ENCODE measurements at places on chromosomes 4 and X.

GRCh38 chrX:127764674-127765073, 287.5 kb downstream of the ACTRT1 start:
- DNase-seq = no peak

DNA sequence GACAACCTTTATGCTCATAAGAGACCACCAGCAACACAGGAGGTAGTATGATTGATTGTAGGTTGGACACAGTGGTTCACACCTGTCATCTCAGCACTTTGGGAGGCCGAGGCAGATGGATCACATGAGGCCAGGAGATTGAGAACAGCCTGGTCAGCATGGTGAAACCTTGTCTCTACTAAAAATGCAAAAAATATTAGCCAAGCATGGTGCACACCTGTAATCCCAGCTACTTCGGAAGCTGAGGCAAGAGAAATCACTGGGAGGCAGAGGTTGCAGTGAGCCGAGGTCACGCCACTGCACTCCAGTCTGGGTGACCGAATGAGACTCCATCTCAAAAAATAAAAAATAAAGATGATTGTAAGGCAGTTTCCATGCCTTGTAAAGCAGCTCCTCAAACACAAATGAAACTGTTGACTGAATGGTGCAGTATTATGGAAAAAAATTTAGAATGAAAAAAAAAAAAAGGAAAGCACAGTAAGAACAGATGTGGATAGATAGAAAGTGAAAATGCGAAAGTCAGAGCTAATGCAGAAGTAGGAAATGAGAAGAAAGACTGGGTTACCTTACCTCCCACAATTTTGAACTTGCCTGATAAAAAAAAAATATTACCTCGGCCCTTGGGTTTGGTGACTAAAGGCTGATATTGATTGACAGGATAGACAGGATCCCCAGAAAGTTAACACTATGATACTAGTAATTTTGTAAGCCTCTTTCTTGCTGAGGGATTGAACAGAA, 249.2 kb upstream of the TRAM1L1 start:
- DNase-seq = no peak

GRCh38 chr4:5774416-5775036, 63.5 kb downstream of the EVC start:
- DNase-seq = no peak

GRCh38 chr4:156677131-156677531, 294.5 kb downstream of the PDGFC start:
- no peak for DNase-seq

DNA sequence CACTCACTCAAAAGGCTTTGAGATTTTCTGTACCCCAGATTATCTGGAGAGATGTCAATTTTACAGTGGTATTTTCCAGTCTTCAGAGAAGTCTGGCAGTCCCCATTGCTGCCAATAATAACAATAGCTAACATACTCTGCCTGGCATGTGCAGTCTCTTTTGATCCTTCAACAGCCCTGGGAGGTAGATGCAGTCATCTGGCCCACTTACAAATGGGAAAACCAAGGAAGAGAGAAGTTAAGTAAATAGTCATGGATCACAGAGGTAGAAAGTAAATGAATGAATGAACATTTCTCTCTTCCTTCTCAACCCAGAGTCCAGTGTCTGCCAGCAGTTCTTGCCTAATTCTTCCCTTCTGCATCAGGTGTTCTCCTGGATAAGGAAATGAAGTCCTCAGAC, 113.0 kb upstream of the EDNRA start:
- DNase-seq = no peak

DNA sequence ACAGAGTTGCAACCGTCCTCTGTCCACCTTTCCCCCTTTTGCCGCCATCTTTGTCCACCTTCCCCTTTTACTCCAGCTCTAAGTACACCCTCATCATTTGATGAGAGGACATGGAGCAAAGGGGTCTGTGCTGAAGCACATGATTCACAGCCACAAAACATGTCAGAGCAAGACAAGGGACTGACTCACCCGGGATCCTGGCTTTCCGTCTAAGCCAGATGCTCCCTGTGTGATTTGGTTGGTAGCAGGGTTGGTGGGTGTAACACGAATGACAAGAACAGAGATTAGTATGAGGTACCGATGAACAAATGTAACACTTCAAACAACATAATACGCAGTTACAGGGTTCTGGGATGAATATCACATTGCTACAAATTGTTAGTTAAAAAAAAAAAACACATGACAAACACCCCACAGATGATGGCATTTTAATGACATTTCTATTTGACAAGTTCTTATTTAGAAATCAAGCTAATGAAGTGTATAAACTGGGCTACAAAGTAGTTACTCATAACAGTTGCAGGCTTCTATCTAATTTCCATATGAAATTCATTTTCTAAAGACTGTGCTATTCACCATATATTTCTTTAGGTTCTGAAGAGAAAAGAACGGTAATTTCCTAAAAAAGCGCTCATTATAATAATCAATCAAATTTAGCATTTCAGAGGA, 71.4 kb upstream of the ETNPPL start:
- DNase-seq = peak; percentile 80

GRCh38 chr4:40908702-40909362, 159.1 kb downstream of the NSUN7 start:
- peak; percentile 77 for DNase-seq

GRCh38 chrX:122475306-122475705, 708.8 kb upstream of the GRIA3 start:
- no peak for DNase-seq

DNA sequence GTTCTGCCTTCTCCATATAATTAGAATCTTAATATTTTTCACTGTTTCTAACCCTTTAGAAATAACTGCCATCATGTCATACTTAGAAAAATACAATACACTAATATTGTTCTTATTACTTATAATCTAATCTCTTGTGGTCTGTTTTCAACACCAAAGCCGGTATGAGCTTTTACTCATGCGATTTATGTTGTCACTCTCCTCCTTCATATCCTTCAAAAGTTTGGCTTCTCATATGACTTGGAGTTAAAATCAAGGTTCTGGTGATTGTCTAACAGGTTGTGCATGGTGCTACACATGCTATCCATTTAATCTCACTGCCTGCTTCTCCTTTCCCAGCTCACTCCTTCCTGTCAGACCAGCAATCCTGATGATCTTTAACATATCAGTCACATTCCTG, 1392.9 kb downstream of the ARAP2 start:
- peak; percentile 14 for DNase-seq

GRCh38 chr4:75921910-75922309, 18.9 kb downstream of the NAAA start:
- no peak for DNase-seq

DNA sequence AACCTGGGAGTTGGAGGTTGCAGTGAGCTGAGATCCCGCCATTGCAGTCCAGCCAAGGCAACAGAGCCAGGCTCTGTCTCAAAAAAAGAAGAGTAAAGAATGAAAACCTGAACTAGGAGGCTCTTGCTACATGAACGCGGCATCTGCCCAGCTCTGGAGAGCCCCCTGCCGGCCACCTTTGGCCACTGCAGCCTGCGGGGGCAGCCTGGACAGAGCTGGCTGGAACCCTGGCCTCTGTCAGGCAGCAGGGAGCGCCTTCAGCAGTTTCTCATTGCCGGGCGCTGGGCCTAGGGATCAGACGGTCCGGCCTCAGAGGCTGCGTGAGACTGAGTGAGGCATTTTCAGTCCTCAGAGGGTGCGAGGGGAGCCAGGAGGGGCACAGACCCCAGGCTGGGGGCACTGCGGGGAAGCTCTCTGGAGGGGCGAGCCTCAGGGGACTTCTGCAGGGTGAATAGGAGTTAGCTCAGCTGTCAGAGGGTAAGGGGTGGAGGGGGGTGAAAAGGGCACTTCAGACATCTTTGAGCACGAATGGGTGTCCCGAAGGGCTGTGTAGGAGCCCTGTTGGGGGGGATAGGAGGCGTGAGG, 17.5 kb downstream of the DOK7 start:
- peak; percentile 64 for DNase-seq

GRCh38 chr4:74590476-74590875, 145.5 kb downstream of the AREG start:
- no peak for DNase-seq

GRCh38 chr4:173038192-173038896, 130.3 kb upstream of the GALNT7 start:
- DNase-seq = no peak

GRCh38 chr4:111854494-111855087, 290.7 kb upstream of the FAM241A start:
- no peak for DNase-seq

- DNase-seq = no peak
Measured at GRCh38 chr4:110589297-110589696, 33.6 kb downstream of the PITX2 start.

- DNase-seq = no peak
Measured at GRCh38 chr4:26594778-26595177, 10.9 kb downstream of the TBC1D19 start.

DNA sequence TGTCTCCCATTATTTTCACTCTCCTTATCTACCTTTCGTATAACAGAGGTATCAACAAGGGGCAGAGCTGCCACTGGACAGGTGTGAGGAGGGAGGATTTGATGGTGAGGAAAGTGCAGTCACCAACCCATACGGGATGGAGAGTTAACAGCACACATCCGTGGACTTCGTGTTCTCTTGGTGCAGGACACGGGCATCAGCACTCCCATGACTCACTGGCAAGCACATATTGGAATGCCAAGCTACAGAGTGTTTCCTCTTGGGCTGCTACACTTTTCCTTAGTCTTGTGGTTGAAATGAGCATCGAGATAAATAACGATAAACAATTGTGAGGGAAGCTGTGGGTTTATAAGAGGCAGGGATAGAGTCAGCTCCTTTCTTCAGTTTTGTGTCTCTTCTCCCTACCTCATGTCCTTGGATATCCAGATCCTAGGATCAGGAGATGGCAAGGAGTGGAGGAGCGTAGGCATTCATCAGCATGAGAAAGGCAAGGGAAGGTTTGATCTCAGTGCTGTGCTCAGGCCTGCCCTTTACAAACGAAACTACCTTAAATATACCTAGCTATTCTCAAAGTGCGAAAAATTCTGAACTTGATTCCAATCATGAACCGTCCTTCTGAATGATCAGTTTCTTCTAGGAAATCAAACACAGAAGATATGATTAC, 96.3 kb downstream of the ZNF827 start:
- peak; percentile 15 for DNase-seq

DNA sequence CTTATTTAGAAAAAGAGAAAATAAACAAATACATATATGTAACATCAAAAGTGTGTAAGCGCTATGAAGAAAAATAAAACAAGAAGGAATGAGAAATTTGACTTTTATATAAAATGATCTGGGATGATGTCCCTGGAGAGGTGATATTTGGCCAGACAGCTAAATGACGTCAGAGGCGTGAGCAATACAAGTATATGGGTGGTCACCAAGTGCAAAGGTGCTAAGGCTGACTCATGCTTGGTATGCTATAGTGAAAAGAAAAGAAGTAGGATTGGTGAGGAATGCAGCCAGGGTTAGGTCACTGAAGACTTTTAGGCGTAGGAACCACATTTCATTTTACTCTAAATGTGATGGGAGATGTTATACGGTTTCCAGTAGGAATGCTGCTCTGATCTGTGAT, 1049.1 kb upstream of the TENM3 start:
- no peak for DNase-seq

GRCh38 chr4:182091128-182091527, 152.1 kb upstream of the TENM3 start:
- no peak for DNase-seq

- peak; percentile 79 for DNase-seq
Measured at GRCh38 chr4:140071806-140072205, 82.2 kb downstream of the MAML3 start.

- DNase-seq = no peak
Measured at GRCh38 chrX:131746491-131746968, 202.7 kb downstream of the OR13H1 start.

- no peak for DNase-seq
Measured at GRCh38 chrX:149715468-149715867, 3.6 kb downstream of the MAGEA11 start.

GRCh38 chr4:89298155-89298554, 9.4 kb downstream of the GPRIN3 start:
- no peak for DNase-seq

- DNase-seq = peak; percentile 68
Measured at GRCh38 chr4:105092356-105092755, 54.3 kb upstream of the TET2 start.

DNA sequence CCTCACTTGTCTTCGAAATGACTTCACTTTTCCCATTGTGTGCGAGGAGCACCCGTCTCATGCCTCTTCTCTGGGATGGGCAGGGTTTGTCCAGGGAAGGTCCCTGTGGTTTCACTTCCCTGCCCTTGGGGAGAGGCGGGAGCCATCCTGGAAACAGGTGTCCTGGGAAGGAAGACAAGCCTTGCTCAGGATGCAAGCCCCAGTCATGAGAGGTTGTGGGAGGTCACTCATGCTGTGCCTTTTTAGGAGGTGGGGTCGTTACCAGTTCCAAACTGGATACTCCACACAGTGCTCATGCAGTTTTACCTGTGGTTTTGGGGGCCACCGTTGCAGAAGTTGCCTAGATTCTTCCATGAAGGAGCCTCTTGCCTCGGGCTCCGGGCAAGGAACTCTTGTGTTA, 3.8 kb downstream of the RGS12 start:
- no peak for DNase-seq

DNA sequence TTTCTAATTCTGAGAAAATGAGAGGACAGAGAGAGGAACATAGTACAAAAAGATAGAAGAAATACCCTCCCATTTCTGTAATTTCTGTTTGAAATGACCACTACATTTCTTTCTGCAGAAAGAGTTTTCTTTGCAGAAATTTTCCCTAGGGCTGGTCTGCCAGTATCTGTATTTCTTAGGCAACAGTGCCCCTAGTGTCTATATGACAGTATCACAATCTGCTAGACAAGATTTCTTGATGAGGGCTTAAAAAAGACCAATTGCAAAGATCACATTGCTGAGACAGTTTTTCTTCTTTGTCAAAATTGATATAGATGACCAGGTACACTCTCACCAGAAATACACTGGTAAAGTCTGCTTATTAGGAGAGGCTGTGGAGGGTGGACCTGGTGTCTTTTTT, 81.0 kb upstream of the ZDHHC15 start:
- no peak for DNase-seq

GRCh38 chr4:120857312-120857711, 65.2 kb downstream of the PRDM5 start:
- no peak for DNase-seq

DNA sequence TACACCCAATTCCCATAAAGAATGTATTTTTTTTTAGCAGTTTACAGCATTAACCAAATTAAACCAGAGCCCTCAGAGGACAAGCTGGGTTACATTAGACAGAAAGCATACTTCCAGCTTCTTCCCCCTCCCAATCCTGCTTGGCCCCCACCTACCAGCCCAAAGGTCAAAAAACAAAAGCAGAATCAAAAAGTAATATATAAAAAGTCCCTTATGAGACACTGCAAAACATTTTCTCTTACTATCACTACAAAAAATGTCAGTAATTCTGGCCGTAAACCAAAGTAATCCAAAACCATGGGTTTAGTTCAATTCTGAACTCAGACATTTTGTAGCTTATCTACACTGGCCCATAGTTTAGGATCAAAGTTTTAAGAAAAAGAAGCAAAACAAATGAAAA, 38.0 kb downstream of the APBB2 start:
- DNase-seq = peak; percentile 65

DNA sequence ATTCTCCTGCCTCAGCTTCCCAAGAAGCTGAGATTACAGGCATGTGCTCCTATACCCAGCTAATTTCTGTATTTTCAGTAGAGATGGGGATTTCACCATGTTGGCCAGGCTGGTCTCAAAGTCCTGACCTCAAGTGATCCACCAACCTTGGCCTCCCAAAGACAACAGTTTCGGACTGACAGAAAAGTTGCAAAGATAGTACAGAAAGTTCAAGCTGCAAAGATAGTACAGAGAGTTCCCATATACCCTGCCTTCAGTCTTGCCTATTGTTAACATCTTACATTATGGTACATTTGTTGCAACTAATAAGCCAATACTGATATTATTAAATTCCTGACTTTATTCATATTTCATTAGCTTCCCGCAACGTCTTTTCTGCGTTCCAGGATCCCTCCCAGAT, 65.8 kb downstream of the SUPT20HL2 start:
- DNase-seq = no peak
